ENCODE measurements at places on chromosomes 5 and 9.
A peak's percentile ranks its signal among the peaks of the same experiment; 100 is the strongest.

DNA sequence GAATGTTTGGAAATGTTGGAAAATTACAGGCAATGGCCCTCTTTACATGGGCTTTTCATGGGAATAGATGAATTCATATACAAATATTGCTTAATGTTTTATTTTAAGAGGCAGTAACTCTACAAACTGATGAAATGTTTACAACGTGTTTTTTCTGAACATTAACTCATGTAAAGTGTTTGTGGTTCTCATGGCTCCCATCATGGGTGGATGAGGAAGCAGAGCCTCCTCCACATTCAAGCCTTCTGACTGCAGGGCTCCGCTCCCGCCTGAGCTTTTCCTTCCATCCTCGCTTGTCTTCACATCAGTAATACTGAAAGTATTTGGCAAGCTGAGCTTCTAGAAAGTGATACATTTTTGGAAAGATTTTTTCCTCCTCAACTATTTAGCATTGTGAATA lies 204.2 kb downstream of the ARHGAP26 start:
- no peaks in the 10 kb centered on the region for H3K36me3 ChIP-seq
- H3K27ac ChIP-seq = no peak overlapping the region

DNA sequence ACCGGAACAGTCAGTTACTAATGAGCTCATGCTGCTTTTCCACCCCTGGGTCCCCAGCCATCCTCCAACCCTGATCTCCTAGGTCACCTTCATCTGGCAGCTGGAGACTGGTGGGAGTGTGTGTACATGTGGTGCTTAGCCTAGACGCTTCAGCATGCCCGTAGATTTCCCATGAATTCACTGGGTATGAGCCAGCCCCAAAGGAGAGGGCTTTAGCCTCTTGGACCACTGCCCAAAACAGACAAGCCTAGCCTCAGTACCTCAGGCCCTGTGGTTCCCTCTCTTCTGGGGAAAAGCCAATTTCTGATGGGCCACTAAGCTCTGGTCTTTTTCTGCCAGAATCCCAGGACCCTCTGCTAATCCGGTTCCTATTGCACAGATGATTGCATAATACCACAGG lies 48.0 kb upstream of the ASTN2 start:
- no peak overlapping the region for H3K4me3 ChIP-seq
- H3K27ac ChIP-seq = no peak overlapping the region
- H3K36me3 ChIP-seq = no peaks in the 10 kb centered on the region
- no peaks in the 10 kb centered on the region for H3K4me1 ChIP-seq

DNA sequence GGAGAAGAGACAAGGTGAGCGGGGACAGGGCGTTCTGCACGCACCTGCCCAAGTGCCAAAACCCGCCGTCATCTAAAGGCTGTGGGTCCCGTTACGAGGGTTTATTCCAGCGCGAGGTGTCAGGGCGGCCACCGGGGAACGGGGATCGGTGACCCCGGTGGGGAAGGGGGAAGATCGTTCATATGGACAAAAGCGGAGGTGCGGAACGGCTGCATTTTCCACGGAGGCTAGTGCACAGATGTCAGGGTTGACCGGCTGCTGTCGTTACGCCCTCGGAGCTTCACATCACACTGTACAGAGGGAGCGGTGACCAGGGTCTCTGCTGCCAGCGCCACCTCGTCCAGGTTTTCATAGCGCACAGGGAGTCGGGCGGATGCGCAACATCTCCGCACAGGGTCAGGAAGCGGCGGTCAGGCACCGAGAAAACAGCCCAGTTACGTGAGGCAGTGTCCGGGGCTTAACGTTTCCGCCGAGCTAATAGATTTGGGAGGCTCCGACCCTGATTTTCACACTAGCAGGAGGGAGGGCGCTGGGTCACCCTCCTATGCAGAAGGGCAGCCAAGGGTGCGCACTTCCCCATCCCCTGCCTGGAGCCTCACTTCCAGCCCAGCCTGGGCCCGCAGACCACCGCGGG lies 13.5 kb downstream of the BTNL9 start:
- H3K4me1 ChIP-seq = no peaks in the 10 kb centered on the region
- H3K4me3 ChIP-seq = peak overlapping the region; percentile 79
- H3K36me3 ChIP-seq = no peaks in the 10 kb centered on the region
- H3K27ac ChIP-seq = no peak overlapping the region
- DNase-seq = no peak
- peaks cover 95% of the 10 kb centered on the region for H3K27me3 ChIP-seq

- no peak overlapping the region for H3K4me3 ChIP-seq
- no peaks in the 10 kb centered on the region for H3K36me3 ChIP-seq
- H3K4me1 ChIP-seq = peaks cover 5% of the 10 kb centered on the region
- H3K27ac ChIP-seq = no peak overlapping the region
- peak; percentile 15 for DNase-seq
Observed at GRCh38 chr5:120446068-120446492, 18.0 kb upstream of the PRR16 start.

DNA sequence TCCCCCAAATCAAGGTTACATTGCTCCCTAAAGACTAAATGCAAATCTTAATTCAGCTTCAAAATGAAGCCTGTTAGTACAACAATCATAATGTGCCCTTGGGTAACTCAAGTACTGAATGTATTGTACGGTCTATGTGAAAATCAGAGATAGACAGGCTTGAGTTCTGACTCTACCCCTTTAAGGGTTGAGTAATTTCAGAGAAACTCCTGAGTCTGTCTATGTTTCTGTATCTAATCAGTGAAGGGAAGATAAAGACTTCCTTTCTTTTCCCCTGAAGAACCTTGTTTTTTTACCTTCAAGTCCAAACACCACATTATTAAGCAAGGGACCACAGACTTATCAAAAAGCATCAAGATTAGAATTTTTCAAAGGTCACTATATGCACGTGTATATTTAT lies 108.2 kb downstream of the MPDZ start:
- H3K27ac ChIP-seq = no peak overlapping the region
- H3K4me3 ChIP-seq = no peak overlapping the region

GRCh38 chr5:75670577-75670976 lies 46.7 kb downstream of the POC5 start:
- peaks cover 13% of the 10 kb centered on the region for H3K4me1 ChIP-seq
- no peaks in the 10 kb centered on the region for H3K27me3 ChIP-seq
- H3K4me3 ChIP-seq = no peak overlapping the region
- no peak overlapping the region for H3K27ac ChIP-seq
- no peaks in the 10 kb centered on the region for H3K36me3 ChIP-seq

- H3K27ac ChIP-seq = no peak overlapping the region
- H3K4me1 ChIP-seq = no peaks in the 10 kb centered on the region
- no peaks in the 10 kb centered on the region for H3K27me3 ChIP-seq
- H3K4me3 ChIP-seq = no peak overlapping the region
Observed at GRCh38 chr5:124621279-124621678, 125.2 kb downstream of the ZNF608 start.

DNA sequence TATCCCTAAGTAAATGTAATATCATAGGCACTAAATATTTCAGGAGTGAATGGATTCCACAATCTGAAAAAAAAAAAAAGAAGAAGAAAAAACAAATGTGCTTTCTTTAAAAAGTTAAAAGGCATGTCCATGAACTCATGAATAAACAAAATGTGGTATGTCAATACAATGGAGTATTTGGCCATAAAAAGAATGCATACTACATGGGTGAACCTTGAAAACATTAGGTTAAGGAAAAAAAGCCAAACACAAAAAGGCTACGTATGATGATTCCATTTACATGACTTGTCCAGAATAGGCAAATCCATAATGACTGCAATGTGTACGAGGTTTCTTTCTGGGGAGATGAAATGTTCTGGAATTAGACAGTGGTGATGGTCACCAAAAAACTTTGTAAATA lies 45.3 kb downstream of the FNIP1 start:
- H3K27me3 ChIP-seq = no peaks in the 10 kb centered on the region
- no peak for DNase-seq
- H3K4me3 ChIP-seq = no peak overlapping the region
- no peaks in the 10 kb centered on the region for H3K36me3 ChIP-seq
- H3K27ac ChIP-seq = no peak overlapping the region
- no peaks in the 10 kb centered on the region for H3K4me1 ChIP-seq

- DNase-seq = no peak
- H3K4me3 ChIP-seq = no peak overlapping the region
- H3K36me3 ChIP-seq = no peaks in the 10 kb centered on the region
- H3K4me1 ChIP-seq = no peaks in the 10 kb centered on the region
Observed at GRCh38 chr5:87231037-87231808, 36.5 kb upstream of the RASA1 start.

DNA sequence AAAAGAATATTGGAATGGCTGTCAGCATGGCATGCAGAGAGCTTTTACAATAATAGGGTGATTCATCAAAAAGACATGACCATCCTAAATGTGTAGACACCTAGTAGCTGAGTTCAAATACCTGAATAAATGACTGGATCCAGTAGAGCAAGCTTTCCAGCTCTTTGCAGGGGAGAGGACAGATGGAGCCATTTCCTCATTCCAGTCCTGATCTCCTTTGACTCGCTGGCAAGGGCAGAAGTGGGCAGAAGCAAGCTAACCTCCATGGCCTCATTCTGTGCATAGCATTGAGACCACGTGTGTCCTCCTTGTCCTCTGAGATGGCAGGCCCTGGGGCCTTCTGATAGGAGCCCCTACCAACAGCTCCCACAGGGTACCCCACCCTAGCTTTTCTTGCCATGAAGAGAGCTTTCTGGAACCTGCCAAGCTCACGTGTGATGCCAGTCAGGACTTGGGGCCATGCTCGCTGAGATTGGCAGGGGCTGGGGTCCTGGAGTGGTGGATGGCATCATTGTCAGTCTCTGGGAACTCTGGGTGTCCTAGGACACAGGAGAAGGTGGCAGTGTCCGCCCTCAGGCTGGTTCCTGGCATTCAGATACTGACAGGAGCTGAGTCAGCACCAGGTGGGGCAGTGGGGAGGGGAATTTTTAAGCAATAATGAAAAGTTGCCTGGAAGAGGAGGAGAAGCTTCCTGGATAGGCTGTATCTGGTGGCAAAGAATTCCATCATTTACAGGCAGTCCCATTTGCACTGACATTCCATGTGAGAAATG lies 33.6 kb downstream of the WWC1 start:
- no peak for DNase-seq
- no peaks in the 10 kb centered on the region for H3K27me3 ChIP-seq
- H3K36me3 ChIP-seq = no peaks in the 10 kb centered on the region
- peak overlapping the region; percentile 47 for H3K27ac ChIP-seq

DNA sequence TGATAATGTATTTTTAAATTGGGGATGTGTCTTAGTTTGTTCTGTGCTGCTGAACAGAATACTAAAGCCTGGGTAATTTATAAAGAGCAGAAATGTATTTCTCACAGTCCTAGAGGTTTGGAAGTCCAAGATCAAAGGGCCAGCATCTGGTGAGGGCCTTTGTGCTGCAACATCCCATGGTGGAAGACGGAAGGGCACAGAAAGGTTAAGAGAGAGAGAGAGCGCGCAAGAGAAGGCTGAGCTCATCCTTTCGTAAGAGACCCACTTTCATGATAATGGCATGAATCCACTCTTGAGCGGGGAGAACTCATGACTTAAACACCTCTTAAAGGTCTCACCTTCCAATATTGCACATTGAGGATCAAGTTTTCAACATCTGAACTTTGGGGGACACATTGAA lies 79.1 kb upstream of the GOLM1 start:
- H3K27me3 ChIP-seq = no peaks in the 10 kb centered on the region
- H3K4me1 ChIP-seq = no peaks in the 10 kb centered on the region
- H3K36me3 ChIP-seq = no peaks in the 10 kb centered on the region
- DNase-seq = no peak
- H3K4me3 ChIP-seq = no peak overlapping the region

DNA sequence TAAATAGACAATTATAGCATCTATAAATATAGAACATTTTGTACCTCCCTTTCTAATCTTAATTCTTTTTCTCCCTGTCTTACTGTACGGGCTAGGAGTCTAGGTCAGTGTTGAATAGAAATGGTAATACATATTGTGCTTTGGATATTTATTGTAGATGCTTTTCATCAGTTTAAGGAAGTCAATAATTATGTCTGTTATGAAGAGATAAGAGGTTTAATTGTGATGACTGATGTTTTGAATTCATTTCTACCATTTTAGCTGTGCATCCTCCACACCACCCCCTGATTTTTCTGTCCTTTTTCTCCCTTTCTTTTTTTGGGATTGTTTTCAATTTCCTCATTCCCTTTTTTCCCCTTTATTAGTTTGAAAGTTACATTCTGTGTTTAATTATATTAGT lies 95.8 kb downstream of the DOCK2 start:
- H3K4me1 ChIP-seq = no peaks in the 10 kb centered on the region
- DNase-seq = no peak
- no peaks in the 10 kb centered on the region for H3K36me3 ChIP-seq
- peaks cover 4% of the 10 kb centered on the region for H3K27me3 ChIP-seq
- no peak overlapping the region for H3K4me3 ChIP-seq

GRCh38 chr5:175444905-175445456 lies 999 bp upstream of the DRD1 start:
- H3K36me3 ChIP-seq = no peaks in the 10 kb centered on the region
- H3K4me3 ChIP-seq = peak overlapping the region; percentile 47
- H3K27me3 ChIP-seq = peaks cover 56% of the 10 kb centered on the region
- H3K4me1 ChIP-seq = peaks cover 4% of the 10 kb centered on the region
- H3K27ac ChIP-seq = no peak overlapping the region

GRCh38 chr9:97596906-97597305 lies 36.3 kb downstream of the TSTD2 start:
- no peak overlapping the region for H3K27ac ChIP-seq
- no peak for DNase-seq
- no peaks in the 10 kb centered on the region for H3K36me3 ChIP-seq
- H3K27me3 ChIP-seq = no peaks in the 10 kb centered on the region

- no peaks in the 10 kb centered on the region for H3K36me3 ChIP-seq
- H3K27me3 ChIP-seq = no peaks in the 10 kb centered on the region
- H3K27ac ChIP-seq = no peak overlapping the region
- no peak for DNase-seq
- no peaks in the 10 kb centered on the region for H3K4me1 ChIP-seq
- H3K4me3 ChIP-seq = no peak overlapping the region
Observed at GRCh38 chr9:68904454-68904853, 109.5 kb downstream of the PRKACG start.

DNA sequence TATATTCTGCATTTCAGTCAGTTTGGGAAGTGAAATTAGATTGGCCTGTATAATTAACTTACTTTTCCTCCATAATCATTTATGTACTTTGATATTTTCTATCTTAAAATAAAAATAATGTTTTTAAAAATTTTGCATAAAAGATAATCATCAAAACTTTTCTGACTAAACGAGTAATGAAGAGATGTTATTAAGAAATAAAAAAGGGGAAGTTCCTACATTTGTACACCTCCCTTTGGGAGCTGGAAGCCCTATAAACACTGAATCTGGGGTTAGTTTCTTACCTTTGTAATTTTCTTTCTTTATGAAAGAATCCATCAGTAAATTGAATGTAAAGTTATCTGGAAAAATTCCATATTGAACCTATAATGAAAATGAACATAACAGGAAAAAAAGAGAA lies 86.2 kb downstream of the MRPS27 start:
- no peak overlapping the region for H3K27ac ChIP-seq
- no peaks in the 10 kb centered on the region for H3K27me3 ChIP-seq
- no peak for DNase-seq
- no peaks in the 10 kb centered on the region for H3K36me3 ChIP-seq

GRCh38 chr5:83471405-83472212 lies at the start of gene VCAN:
Gene VCAN (plus strand): TSS chr5:83471744. CDS start chr5:83483519, 11,775 bp downstream.
- H3K27ac ChIP-seq = peak within 1 kb of the TSS; percentile 94
- peak within 1 kb of the TSS; percentile 91 for H3K4me3 ChIP-seq
- no peaks in the 10 kb centered on the region for H3K27me3 ChIP-seq
- peaks cover 18% of the 10 kb centered on the region for H3K4me1 ChIP-seq
- peak; percentile 84 for DNase-seq
- H3K36me3 ChIP-seq = no peaks in the 10 kb centered on the region

Measured in hepatocyte (in vitro differentiated cells).